Hepatocyte (in vitro differentiated cells): ENCODE measurements at places on chromosomes 2 and 18. TPM values are rescaled to one million over a fixed set of nuclear protein-coding genes. Genes with fewer than 3 reads are reported as not detected.

- no peaks in the 10 kb centered on the region for H3K36me3 ChIP-seq
- H3K27me3 ChIP-seq: no peaks in the 10 kb centered on the region
- H3K4me3 ChIP-seq: no peak overlapping the region
- no peak overlapping the region for H3K27ac ChIP-seq
Measured at GRCh38 chr18:3207565-3207964, 12.2 kb downstream of the MYOM1 start.

DNA sequence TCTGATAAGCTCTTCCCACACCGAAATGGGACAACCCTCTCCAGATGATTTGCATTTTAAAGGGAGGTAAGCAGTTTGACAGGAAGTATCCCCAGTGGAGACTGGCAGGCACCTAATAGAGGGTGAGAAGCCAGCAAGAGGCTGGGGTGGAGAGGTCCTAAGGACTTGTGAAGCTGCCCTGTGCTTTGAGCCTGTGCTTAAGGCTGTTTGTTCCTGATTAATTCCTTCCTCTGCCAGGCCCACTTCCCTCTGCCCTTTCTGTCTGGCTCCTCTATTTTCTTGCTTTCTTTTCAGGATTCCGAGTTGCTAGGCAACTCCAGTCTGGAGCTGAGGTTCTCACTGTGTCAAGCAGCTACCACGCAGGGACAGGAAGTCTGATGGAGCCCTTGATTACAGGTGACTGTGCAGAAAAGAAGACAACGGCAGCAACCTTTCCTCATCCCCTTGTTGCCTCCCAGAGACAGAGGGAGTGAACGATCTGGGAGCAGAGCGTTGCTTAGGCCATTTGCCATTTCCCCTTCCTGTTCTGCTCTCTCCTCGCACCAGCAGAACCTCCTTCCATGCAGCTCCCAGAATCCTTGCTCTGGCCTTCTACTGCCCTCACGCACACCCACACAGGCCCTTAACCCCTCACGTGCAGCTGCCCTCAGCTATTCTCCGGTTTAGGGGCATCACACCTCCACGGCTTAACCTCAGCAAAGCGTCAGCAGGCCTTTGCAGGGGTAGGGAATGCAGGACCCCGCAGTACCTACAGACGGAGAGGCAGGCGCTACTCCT, 103.6 kb upstream of the CELF4 start:
- H3K4me3 ChIP-seq: no peak overlapping the region
- H3K27ac ChIP-seq: no peak overlapping the region

GRCh38 chr18:25174324-25174723, 177.6 kb downstream of the ZNF521 start:
- no peaks in the 10 kb centered on the region for H3K27me3 ChIP-seq
- H3K4me1 ChIP-seq: no peaks in the 10 kb centered on the region
- no peak for DNase-seq
- no peak overlapping the region for H3K4me3 ChIP-seq
- H3K27ac ChIP-seq: no peak overlapping the region

DNA sequence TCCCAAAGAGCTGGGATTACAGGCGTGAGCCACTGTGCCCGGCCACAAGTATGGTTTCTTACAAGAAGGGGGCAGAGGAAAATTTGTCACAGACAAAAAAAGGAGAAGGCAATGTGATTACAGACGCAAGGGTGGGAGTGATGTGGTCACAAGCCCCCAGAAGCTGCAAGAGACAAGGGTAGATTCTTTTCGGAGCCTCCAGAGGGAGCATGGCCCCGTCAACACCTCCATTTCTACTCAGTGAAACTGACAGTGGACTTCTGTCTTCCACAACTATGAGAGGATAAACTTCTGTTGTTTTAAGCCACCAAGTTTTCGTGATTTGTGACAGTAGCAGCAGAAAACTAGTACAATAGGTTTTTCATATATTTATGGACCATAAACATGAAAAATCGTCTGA, 2.1 kb upstream of the TCF7L1 start:
- peaks cover 13% of the 10 kb centered on the region for H3K4me1 ChIP-seq
- peak; percentile 54 for DNase-seq
- no peaks in the 10 kb centered on the region for H3K36me3 ChIP-seq
- H3K4me3 ChIP-seq: no peak overlapping the region
- no peaks in the 10 kb centered on the region for H3K27me3 ChIP-seq

GRCh38 chr2:132776287-132776686, 106.3 kb upstream of the LYPD1 start:
- no peak for DNase-seq
- H3K36me3 ChIP-seq: no peaks in the 10 kb centered on the region
- no peak overlapping the region for H3K27ac ChIP-seq
- no peaks in the 10 kb centered on the region for H3K27me3 ChIP-seq
- no peak overlapping the region for H3K4me3 ChIP-seq

GRCh38 chr2:102792568-102793208, 30.9 kb downstream of the TMEM182 start:
- no peak overlapping the region for H3K27ac ChIP-seq
- H3K4me1 ChIP-seq: no peaks in the 10 kb centered on the region
- no peaks in the 10 kb centered on the region for H3K36me3 ChIP-seq
- no peak overlapping the region for H3K4me3 ChIP-seq

HOXD3 gene
- total RNA-seq: 0.13 and 0.20 TPM in 2 replicates
